ENCODE measurements at places on chromosomes 3 and 15. TPM values are rescaled to one million over a fixed set of nuclear protein-coding genes. Genes with fewer than 3 reads are reported as not detected.
A peak's percentile ranks its signal among the peaks of the same experiment; 100 is the strongest.

ADCY5 gene
- total RNA-seq = not detected

ZKSCAN7 gene
- total RNA-seq = 0.83 TPM

COPS2 gene
- total RNA-seq = 94.7 TPM

DNAH1 gene
- 9.8 TPM for total RNA-seq

CTXND1 gene
- total RNA-seq = not detected

TEX264 gene
- 43.1 TPM for total RNA-seq

DNA sequence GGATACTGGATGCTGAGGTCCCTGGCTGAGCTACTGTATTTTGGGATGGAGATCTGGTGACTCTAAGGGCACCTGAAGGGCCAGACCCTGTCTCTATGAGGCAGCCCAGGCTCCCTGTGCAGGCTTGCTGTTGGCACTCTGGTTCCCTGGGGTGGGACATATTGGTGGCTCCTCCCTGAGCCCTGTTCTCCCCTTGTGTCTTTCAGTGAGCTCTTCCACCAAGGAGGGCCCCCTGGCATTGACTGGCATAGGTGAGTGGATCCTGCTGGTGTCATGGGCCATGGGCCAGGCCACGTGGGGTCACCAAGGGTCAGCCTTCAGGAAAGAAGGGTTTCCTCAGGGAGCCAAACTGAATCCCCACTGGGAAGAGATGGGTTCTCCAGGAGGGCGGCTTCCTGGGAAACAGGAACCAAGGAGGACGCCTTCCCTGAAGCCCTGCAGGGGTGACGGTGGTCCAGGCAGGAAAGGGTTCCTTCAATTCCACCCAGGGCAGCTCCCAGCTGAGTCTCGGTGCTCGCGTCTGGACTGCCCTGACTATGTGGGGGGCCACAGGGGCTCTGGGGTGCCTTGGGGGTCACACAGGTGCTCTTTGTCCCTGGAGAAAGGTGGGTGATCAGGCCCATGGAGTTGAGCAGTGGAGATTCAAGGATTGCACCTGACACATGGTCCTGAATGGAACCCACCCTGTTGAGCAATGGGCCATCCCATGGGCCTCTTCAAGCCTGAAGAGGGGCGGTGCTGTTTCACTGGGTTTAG lies 220.4 kb downstream of the SNRPN start:
- DNase-seq = peak; percentile 2

DNA sequence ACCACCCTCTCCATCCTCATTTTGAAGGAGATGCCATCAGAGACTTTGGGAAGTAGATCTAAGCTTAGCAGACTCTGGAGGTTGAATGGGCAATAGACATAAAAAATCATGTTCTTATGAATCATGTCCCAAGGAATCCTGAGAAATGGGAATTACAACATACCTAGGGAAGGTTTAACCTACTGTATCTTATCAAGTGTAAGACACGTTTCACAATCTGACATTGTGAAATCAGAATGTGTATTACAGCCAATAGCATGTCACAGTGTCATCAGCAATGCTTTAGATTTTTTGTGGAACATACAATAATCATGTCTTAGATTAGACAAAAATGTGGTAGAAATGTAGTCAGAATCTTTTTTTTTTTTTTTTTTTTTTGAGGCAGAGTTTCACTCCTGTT lies 332.4 kb upstream of the TLE3 start:
- DNase-seq = no peak

- no peak for DNase-seq
Observed at GRCh38 chr3:52030714-52031310, 25.6 kb downstream of the DUSP7 start.

DNA sequence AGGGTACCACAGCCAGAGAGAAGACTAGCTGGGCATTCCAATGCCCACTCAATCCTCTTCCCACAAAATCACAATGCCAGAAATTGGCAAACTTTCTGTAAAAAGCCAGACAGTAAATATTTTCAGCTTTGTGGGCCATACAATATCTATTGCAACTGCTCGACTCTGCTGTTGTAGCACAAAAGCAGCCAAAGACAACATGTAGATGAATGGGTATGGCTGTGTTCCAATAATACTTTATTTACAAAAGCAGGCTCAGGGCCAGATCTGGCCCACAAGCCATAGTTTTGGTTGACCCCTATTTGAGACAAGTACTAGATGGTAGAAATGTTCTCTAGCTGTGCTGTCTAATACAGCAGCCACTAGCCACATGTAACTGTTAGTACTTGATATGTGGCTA lies 330.9 kb downstream of the ERC2 start:
- no peak for DNase-seq

DNA sequence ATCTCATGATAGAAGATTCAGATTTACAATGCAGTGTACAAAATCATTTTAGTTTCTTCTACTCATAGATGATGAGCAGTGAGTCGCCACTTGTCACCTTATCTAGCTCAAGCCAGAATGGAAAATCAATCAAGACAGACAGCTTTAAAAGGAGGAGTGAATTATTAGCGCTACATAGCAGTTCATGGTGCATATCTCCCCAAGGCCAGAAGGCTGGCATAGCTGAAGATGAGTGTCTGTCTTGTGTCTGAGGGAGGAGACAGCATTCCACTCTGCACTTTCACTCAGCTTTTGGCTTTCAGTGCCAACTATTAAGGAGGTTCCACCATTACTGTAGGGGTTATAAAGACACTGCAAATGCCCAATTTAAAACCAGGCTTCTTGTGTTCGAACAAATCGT lies 804.1 kb upstream of the LMCD1 start:
- DNase-seq = no peak

- no peak for DNase-seq
Observed at GRCh38 chr3:81650187-81650586, 111.3 kb downstream of the GBE1 start.

GRCh38 chr3:188926741-188927511 lies 244.8 kb upstream of the TPRG1 start:
- DNase-seq = no peak

DNA sequence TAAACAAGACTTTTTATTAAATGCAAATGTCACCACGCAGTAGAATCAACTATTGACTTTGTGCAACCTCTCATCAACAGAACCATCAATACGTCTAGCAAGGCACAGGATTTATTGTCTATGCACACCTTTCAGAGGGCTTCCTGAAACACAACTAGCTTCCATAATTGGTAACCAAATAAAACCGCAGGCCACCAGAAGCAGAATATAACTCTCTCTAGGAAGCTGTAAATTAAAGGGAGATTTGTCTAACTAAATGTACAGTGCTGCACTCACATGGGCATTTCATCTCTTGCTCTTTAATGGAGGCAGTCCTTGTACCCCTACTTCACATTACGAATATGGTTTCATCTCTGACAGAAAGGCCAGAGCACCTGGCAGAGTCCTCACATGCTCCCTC lies 93.0 kb downstream of the FHIT start:
- DNase-seq = no peak

- DNase-seq = no peak
Observed at GRCh38 chr15:25541228-25541627, 102.4 kb upstream of the UBE3A start.

GRCh38 chr3:116392291-116392690 lies 53.0 kb downstream of the LSAMP start:
- DNase-seq = no peak

All from activated T-helper 2 cell treated with anti-CD3 and anti-CD28 coated beads, Interferon-gamma antibody, Interleukin-2, Interleukin-4, amounts not matched to agents 10 μg/mL and 5 μg/mL and 100 μg/mL, durations not matched to agents 14 hours and 24 hours and 36 hours (primary cell).